Sciatic nerve (tissue), 2 donors: ENCODE measurements at places on chromosomes 6 and 20. TPM values are rescaled to one million over a fixed set of nuclear protein-coding genes. Genes with fewer than 3 reads are reported as not detected.

The BPIFB2 gene
- total RNA-seq = not detected

- no peak for DNase-seq
Observed at GRCh38 chr6:44133981-44134711, 6.8 kb downstream of the TMEM63B start.

GRCh38 chr6:110529355-110529754, 52.9 kb upstream of the SLC22A16 start:
- no peak for DNase-seq

DNA sequence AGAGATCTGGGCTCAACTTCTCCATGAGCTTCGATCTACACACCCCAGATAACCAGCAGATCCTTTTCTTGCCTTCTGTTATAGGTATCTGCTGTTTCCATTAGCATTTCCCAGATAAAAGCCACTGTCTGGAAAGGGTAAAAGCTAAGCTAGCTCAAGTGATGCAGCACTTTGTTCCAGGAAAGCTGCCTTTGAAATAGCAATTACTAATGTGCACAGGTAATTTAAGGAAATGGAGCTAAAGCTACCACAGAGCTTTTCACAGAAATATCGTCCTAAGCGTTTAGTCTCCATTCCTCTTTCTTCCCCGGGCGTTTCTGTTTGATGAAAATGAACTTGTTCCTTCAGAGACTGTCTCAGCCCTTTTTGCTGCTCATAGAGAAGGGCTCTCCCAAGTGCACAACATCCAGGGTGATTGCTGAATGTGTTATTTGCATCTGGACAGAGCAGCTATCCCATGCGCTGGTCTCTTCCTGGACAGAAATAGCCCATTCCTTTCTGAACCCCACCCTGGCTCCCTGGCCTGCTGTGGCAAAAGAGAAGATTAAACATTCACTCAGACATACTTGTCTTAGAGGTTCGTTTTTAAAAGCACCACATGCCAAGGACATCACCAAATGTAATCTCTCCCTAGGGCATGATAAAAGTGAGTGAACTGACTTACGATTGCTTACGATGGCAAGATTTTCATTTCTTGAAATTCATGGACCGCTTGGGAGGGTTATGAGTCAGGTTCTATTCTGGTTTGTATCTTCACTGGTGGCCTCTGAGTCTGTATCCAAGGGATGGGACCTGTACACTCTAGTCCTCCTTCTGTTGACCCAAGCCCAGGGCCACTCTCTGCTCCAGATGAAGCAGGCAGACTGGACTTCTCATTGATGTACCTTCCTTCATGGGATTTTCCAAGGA, 429.1 kb upstream of the CDH4 start:
- DNase-seq = no peak
